ENCODE measurements at places on chromosomes 4 and X. TPM values are rescaled to one million over a fixed set of nuclear protein-coding genes. Genes with fewer than 3 reads are reported as not detected.

The TLR2 gene
- 8.0 TPM for polyA plus RNA-seq

The NOX1 gene
- polyA plus RNA-seq = not detected

- DNase-seq = peak; percentile 67
Observed at GRCh38 chrX:69501429-69501828, 2.7 kb upstream of the NALF2 start.

DNA sequence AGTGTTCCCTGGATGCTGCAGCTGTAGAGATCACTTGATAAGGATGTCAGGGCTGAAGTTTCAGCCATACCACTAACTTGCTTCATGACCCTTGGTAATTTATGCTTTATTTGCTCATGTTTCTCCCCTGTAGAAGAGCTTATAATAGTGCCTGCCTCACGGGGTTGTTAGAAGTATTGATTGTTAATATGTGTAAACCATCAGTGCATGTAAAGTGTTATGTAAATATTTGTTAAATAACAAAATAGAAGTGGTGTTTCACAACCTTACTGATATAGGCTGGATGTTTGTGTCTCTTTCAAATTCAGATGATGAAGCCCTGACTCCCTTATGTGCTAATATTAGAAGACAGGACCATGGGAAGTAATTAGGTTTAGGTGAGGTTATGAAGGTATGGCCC lies 1.5 kb upstream of the CXCL2 start:
- DNase-seq = no peak

- peak; percentile 33 for DNase-seq
Observed at GRCh38 chr4:17218786-17219185, 293.1 kb downstream of the QDPR start.

DNA sequence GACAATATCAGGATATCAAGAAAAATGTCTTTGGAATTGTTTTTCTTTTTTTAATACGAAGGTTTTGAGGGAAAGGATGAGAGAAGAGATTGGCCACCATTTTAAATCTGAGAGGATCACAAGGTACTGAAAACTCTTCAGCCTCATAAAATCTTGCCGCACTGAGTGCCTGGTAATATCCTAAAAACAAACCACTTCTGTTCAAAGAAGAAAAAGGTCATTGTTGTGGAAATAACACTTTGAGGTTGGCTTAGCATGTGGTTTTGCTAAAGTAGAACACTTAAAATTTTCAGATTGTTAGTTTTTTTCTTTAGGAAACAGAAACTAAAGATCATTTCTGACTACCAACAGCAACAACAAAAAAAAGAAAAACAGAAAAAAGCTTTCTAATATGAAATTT lies 1.0 kb upstream of the CLDN22 start:
- DNase-seq = no peak

All from kidney (tissue), 22 donors.